CD4-positive, alpha-beta T cell treated with Interleukin-15 for 4 hours (primary cell): ENCODE measurements at places on chromosomes 16 and 17.

- DNase-seq = no peak
Measured at GRCh38 chr17:15744074-15744676, 12.1 kb downstream of the TBC1D26 start.

DNA sequence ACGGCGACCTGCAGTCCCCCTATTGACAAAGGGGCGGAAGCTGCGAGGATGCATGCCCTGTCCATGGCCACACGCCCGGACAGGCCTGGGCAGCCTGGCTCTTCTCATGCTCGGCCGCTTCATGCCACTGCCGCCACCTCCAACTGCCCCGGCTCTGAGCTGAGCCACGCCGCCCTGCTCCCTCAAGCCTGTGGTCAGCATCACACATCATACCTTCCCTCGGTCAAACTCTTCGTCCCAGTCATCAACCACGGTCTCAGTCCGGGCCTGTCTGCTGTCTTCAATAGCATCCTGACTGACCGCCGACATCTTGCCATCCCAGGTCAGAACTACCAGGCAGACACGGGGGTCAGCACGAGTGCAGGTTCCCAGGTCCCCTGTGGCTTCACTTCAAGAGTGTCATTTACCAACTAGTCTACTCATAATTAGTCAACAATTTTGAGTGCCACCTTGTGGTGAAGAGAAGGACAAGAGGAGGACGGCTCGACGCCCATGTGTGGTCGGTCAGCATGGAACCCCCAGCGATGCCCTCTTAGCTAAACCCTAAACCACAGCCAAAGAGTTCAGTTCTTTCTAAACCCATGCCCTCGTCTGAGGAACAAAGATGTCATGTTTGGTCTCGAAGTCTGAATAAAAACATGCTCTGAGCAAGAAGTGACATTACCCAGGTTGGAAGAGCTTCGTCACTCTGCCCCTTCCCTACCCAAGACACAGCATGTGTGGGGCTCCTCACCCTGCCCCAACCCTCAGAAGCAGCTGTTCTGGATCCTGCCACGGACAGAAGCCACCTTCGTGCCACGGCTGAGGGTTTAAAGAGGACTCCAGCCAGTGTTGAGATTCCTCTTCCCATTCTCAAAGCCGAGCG is 16.9 kb upstream of the CYTH1 start:
- DNase-seq = peak; percentile 57

DNA sequence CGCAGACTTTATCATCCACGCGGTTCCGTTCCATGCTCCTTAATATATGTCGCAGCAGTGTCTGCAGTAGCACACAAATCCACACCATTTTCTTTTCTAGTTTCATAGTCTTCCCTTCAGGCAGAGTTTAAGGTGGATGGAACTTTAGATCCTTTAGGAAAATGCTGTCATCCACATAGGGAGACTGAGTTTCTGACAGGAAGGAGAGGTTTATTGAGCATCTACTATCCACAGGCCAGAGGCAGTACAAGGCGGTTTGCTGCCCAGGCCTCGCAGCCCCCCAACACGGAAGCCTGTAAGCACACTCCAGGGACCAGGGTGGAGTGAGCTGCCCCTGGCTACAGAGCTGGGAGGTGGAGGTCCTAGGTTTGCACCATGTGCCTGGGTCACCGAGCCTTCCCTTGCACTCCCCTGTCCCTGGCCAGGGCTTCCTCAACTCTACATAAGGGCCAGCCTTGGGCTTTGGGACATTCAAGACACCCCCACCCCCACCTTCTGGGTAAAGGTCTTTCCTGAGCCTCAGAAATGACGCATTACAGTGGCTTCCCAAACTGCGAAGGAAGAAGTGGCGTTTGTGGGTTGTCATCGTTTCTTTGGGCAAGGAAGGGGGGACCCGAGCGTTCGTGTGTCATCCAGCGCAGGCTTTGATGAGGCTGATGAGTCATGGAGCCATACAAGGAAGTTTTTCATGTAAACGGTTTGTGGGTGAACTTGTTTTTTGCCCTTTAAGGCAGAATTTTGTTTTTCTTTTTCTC is 146.5 kb upstream of the PLCG2 start:
- DNase-seq = peak; percentile 84

DNA sequence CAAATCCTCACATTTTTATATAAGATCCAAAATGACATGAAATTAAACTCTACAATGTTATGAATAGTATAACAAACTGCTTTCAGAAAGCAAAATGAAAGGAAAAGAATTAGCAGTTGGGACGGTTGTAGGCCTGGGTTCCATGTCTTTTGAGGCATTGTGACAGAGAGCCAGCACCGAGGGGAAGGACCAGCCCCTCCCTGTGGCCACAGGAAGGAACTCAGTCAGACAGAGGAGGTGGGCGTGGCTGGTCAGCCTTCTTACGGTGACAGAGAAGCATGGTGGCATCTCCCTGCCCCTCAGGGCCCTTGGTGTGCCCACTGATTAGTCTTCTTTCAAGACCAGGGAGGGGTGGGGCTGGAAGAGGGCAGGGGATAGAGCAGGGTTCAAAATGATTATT is 5.7 kb downstream of the ZNF319 start:
- DNase-seq = peak; percentile 52

- DNase-seq = peak; percentile 38
Measured at GRCh38 chr17:21039839-21040575, 2.8 kb downstream of the USP22 start.

GRCh38 chr17:64496348-64496785 is 487 bp downstream of the POLG2 start:
- peak; percentile 14 for DNase-seq

- DNase-seq = no peak
Measured at GRCh38 chr17:3679531-3680126, 11.0 kb downstream of the EMC6 start.

GRCh38 chr17:28949185-28950016 is 1.9 kb downstream of the PHF12 start:
- DNase-seq = peak; percentile 28

GRCh38 chr16:2874912-2875362 is 8.1 kb upstream of the FLYWCH2 start:
- DNase-seq = peak; percentile 64

DNA sequence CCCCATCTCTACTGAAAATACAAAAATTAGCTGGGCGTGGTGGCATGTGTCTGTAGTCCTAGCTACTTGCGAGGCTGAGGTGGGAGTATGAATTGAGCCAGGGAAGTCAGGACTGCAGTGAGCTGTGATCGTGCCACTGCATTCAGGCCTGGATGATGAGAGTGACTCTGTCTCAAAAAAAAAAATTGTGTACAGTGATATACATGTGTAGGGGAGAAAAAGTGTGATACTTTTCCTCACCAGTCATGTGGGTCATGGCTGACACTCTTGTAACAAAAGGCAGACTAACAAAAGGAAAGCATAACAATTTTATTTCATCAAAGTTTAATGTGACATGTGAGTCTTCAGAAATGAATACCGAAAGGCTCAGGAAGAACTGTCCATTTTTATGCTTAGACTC is 2.0 kb upstream of the ABCC12 start:
- DNase-seq = no peak

DNA sequence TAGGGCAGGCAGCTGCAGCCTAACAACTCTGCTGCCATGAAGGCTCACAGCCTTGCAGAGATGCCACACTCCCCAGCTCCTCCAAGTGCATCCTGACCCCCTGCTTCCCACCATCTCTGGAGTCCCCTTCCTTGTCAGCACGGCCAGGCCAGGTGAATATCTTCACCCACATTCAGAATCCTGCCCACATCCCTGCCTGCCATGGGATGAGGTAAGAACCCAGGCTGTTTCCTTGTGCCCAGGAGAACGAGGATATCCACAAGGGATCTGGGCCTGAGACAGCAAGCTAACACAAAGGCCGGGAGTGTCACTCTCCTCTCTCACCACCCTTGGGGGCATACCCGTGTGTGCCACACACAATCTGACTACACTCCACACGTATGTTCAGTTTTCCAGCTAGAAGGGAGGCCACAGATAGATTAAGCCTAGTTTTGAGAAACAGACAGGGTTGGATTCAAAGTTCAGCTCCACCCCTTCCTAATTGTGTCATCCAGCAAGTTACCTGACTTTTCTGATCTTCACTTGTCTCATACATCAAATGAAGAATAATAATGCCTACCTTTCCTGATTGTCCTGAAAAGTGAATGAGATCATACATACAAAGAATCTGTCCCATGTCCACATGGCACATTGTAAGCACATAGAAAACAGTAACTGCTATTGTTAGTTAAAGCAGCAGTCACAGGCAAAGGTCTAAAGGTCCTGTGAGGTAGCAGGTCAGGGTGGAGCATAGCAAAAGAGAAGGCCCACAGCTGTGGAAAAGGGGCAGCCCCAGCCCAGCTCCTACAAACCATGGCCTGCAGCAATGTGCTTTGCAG is 17.4 kb upstream of the SUPT4H1 start:
- DNase-seq = no peak

GRCh38 chr16:79768276-79768970 is 167.9 kb upstream of the MAF start:
- DNase-seq = no peak

DNA sequence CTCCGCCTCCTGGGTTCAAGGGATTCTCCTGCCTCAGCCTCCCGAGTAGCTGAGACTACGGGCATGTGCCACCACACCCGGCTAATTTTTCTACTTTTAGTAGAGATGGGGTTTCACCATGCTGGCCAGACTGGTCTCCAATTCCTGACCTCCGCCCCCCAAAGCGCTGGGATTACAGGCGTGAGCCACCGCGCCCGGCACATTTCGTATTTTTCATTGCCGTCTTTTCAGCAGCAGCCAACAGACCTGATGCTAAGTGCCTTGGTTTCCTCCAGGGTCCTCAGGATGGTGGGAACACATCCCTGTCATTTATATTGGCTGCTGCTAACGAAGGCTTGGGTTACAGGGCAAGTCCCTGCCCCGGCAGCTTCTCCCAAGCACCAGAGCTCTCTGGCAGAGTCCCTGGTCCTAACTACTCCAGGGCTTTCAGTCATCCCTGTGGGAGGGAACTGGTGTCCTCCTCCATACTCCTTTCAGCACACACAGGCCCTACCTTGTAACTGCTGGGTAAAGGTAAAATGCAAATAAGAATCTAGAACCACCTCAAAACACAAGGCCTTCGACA is 1.5 kb upstream of the RNF157 start:
- DNase-seq = no peak

GRCh38 chr17:52159246-52160135 is 977 bp upstream of the CA10 start:
- no peak for DNase-seq

DNA sequence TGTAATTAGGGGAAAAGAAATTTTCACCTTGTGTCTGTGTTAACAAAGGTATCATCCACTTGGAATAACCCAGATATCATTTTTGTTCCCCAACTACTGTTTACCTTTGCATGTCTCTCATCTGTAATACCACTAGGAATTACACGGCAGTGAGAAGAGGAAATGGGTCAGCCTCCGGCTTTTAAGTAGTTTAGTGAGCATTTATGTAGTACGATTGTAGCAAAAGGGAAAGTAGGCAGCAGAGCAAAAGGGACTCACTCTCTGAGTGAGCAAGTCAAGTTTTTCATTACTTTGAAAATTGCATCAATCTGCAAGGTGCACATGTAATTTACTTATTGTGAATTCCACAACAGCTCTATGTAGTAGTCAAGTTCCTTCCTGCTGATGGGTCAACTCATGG is 11.2 kb downstream of the PHF12 start:
- DNase-seq = no peak

- no peak for DNase-seq
Measured at GRCh38 chr16:16991711-16992110, 479.0 kb downstream of the XYLT1 start.

DNA sequence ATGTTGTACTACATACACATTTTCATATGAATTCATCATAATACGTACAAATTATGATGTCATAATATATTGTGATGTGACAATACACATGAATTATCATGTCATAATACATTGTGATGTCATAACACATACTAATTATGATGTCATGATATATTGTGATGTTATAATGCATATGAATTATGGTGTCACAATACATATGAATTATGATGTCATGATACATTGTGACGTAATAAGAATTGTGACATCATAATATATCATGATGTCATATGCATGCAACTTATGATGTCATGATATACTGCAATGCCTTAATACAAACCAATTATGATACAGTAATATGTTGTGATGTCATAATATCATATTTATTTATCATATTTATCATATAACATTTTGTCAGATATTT is 2074.3 kb downstream of the TP53TG3F start:
- DNase-seq = no peak

DNA sequence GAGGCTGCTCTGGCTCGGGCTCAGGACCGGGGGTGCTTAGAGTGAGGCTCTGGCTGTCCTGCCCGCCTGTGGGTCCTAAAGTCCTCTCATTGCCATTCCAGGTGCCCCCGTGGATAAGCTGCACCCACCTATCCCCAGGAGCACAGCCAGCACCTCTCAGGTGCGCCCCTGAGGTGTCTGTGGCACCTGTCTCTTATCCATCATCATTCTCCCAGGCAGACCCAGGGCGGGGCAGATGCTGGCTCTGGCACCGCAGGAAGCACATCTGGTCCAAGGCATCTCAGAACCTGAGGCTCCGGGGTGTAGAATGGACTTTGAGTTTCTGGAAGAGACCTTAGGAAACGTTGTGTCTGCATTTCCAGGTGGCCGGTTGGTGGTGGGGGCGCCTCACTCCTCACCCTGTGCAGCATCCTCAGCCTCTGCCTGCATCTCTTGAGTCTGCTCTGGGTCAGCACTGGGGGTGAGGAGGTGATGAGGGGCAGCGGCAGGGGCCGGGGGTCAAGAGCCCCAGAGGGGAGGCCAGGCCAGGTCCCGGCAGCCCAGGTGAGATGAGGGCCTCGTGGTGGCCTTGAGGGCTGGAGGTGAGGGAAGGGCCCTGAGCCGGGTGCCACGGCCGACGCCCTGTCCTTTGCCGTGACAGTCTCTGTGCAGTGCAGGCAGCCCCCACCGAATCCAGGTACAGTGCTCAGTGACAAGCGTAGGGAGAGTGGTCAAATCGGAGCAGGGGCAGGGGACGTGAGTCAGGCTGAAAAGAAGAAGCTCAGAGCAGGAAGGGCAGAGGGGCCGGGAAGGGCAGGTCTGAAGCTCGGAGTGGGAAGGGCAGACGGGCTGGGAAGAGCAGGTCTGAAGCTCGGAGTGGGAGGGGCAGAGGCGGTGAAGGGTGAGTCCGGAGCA is 173.5 kb downstream of the NPIPB11 start:
- DNase-seq = no peak

DNA sequence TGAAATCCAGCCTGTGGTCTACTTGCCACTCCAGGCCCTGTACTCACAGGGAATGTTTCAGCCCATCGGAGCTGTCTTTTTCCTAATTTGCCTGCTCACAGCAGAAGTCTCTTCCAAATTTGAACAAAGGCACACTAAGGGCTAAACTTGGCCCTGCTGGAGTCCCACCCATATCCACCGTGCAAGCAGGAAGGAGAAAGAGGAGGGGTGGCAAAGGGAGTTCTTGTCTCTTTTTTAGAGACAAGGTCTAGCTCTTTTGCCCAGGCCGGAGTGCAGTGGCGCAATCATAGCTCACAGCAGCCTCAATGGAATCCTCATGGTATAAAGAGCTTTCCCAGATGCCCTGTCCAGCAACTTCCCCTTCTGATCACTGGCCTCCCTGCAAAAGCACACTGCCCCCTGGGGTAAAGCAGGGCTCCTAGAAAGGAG is 2.7 kb upstream of the PRM1 start:
- DNase-seq = no peak
